T-helper 1 cell treated with Interleukin-12 subunit alpha and Interleukin-12 subunit beta and Interleukin-4 antibody, amounts not matched to agents 30 ng/mL and 1 ng/mL, for 36 hours (primary cell): ENCODE measurements at places on chromosomes 13 and 19. TPM values are rescaled to one million over a fixed set of nuclear protein-coding genes. Genes with fewer than 3 reads are reported as not detected.

The ZNF681 gene
- 1.8 and 2.6 TPM in 2 replicates for total RNA-seq

The ZNF528 gene
- total RNA-seq, result 12.4 and 14.1 TPM in 2 replicates

The DLL3 gene
- total RNA-seq, result 0.27 and 0.51 TPM in 2 replicates

The FPR3 gene
- not detected in 2 replicates for total RNA-seq

The KCNJ14 gene
- 1.5 and 1.8 TPM in 2 replicates for total RNA-seq

The STOML3 gene
- total RNA-seq, result not detected in 2 replicates

The CEACAM20 gene
- not detected in 2 replicates for total RNA-seq

The EDNRB gene
- total RNA-seq, result not detected in 2 replicates

The GRIK5 gene
- 3.6 and 4.6 TPM in 2 replicates for total RNA-seq

The EBI3 gene
- 27.2 and 28.1 TPM in 2 replicates for total RNA-seq

The CNN1 gene
- not detected in 2 replicates for total RNA-seq

The ATP5F1D gene
- 161 and 183 TPM in 2 replicates for total RNA-seq

The SSC5D gene
- total RNA-seq, result 0.15 and 0.39 TPM in 2 replicates

The CACNG6 gene
- total RNA-seq, result not detected in 2 replicates

The FPR2 gene
- not detected in 2 replicates for total RNA-seq

The KL gene
- total RNA-seq, result 0.25 and 0.32 TPM in 2 replicates

The ERVV-1 gene
- not detected in 2 replicates for total RNA-seq
